Urothelium cell line (cell line): ENCODE measurements at places on chromosomes 2 and 18.

- no peak for DNase-seq
Measured at GRCh38 chr2:37993143-37993542, 68.1 kb downstream of the RMDN2 start.

DNA sequence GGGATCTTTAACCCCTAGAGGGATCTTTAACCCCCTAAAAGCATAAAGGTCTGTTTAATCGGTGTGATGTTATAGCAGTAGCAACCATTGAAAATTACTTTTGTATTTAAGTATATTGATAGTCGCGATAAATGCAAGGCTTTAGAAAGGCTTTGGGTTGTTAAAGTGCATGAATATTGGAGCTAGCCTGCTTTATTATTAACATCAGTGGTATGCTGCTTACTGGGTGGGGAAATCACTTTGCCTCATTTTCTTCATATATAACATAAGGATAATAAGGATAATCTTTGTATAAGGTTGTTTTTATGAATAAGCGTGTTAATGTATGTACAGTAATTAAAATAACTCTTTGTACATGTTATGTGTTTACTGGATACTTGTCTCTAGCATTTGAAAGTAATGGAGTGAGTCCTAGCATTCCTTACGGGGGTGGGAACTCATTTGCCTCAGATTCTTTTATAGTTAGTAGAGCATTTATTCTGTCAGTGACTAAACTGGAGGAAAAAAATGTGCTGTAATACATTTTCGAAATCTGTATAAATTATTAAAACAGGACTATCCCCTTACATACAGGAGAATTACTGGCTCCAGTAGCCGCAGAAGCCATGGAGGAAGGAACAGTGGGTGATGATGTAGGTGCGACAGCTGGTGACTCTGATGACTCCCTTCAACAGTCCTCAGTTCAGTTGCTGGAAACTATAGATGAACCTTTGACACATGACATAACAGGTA is 122.2 kb downstream of the BIRC6 start:
- no peak for DNase-seq

- DNase-seq: no peak
Measured at GRCh38 chr2:144830543-144830942, 310.6 kb upstream of the ZEB2 start.

DNA sequence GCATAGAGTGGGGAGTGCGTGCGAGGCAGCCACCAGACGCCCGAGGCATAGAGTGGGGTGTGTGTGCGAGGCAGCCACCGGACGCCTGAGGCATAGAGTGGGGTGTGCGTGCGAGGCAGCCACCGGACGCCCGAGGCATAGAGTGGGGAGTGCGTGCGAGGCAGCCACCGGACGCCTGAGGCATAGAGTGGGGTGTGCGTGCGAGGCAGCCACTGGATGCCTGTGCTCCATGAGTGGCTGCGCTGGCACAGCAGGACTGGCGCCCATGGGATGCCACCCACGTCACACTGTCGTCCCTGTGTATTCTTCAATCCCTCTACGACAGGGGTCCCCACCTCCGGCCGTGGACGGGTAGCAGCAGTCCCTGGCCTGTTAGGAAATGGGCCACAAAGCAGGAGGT is 221.9 kb downstream of the HDAC4 start:
- no peak for DNase-seq
